Activated gamma-delta T cell treated with Interleukin-2 at 50 U/mL for 16 hours (primary cell): ENCODE measurements at places on chromosomes 3 and 15.

DNA sequence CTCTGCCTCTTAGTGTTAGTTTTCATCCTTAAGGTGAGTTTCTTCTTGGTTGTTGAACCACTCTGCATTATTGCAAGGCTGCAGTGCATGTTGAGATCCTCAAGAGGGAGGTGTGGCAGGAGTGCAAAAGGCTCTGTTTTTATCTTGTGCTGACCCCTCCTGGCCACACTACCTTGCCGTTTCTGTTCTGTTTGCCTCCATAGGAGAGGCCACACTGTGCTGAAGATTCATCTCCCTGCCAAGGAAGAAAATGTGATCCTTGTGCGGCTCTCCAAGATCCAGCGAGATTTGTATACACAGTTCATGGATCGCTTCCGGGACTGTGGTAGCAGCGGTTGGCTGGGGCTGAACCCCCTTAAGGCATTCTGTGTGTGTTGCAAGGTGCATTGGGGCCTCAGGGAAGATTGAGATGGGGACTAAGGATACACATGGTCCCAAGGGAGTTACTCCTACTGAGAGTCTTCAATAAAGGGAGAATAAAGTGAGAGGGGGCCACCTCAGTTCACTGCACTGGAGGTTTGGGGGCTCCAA, 33.0 kb upstream of the TEX264 start:
- DNase-seq: peak; percentile 4

DNA sequence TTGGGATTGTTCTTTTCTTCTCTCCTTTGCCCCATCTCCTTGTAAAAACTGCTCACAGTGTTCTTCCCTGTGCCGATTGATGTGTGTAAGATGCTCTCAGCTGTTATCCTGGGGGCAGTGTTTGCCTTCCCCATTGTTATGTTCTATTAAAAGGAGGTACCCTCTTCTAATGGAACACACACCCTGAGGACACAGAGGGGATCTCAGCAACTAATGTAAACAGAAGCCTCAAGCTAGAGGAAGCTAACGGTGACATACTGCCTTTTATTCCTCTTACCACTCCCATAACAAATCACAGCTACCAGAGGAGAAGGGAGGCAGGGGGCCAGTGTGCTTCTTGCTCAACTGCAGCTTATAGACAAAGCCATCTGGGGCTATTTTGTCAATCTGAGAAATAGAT, 2.2 kb downstream of the TAGLN3 start:
- DNase-seq: no peak

GRCh38 chr3:153652076-153652475, 469.1 kb upstream of the ARHGEF26 start:
- DNase-seq: no peak

- no peak for DNase-seq
These were observed 47.8 kb downstream of the ATP13A4 start for GRCh38 chr3:193506921-193507320.
